IPS DF 6.9 (cell line): ENCODE measurements at places on chromosomes 1 and 21.

GRCh38 chr21:17139696-17140095 is 373.1 kb upstream of the CXADR start:
- DNase-seq = no peak

GRCh38 chr1:118896416-118896815 is 91.7 kb downstream of the TBX15 start:
- DNase-seq = no peak

DNA sequence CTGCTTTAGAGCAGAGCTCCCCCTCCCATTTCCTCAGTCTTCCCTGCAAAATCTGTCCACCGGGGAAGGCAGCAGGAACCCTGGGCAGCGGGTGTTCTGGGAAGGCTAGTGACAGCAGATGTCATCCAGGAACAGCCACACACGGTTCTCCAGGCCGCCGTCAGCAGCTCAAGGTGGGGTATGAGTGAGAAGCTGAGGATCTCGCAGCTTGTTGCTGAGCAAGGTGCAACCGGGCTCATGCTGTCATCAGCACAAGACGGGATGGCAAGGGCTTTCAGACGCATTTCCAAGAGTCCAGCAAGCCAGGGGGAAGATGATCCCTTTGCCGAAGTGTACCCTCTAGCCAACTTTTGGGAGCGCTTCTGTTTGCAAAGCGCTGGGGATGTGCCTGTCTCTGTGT is 23.0 kb upstream of the SPSB1 start:
- DNase-seq = no peak

DNA sequence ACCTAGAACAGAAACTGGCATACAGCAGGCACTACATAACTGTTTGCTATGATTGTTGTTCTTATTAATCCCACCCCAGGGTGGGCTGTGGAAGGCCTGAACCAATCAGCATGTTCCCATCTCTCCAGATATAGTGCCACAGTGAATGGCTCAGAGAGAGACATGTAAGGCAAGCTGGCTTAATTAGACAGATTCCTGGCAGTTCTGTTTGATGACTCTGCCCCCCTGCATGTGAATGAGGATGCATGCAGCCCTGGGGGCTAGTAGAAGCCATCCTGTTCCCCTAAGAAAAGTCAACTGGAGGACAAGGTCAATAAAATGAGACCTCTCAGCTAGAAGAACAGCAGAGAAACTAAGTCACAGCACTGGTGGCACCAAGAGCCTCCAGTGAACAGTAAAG is 130.3 kb downstream of the GLIS1 start:
- DNase-seq = no peak

DNA sequence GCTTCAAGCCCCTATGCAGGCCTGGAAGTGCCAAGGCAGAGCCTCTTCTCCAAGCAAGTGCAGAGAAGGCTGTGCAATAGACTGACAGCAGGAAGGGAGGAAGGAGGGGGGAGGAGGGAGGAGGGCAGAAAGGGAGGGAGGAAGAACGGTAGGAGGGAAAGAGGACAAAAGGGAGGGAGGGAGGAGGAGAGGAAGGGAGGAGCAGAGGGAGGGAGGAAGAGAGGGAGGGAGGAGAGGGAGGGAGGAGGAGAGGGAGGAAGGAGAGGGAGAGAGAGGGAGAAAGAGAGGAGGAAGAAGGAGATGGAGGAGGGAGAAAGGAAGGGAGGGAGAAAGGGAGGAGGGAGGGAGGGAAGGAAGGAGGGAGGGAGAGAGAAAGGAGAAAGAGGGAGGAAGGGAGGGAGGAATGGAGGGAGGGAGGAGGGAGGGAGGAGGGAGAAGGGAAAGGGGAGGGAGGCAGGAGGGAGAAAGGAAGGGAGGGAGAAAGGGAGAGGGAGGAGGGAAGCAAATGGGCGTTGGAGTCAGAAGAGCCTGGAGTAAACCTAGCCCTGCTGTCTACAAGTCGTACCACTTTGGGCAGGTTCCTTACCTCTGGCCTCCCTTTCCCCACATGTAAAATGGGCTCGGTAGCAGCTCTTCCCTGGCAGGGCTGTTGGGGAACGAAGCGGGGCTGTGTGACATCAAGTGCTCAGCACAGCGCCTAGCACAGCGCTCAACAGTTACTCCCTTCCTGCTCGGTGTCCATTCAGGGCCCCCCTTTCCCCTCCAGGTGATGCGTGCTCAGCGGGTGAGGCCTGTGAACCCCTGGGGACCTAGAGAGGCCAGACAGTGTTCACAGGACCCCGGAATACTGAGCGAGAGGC is 244.6 kb downstream of the NPHP4 start:
- no peak for DNase-seq

DNA sequence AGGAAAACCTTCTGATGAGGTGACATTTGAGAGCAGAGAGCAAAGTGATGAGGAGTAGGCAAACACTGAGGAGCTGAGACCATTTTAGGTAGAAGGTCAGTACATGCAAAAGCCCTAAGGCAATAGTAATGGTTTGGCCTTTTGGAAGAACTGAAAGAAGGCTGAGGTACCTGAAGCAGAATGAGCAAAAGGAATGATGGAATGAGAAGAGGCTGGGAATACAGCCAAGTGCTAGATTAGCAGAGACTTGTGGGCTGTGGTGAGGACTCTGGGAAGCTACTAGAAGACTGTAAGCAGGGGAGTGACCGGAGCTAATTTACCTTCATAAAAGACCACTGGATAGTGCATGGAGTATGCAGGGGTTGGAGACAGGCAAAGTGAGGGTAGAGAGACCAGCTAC is 77.9 kb downstream of the GFI1 start:
- DNase-seq = no peak

DNA sequence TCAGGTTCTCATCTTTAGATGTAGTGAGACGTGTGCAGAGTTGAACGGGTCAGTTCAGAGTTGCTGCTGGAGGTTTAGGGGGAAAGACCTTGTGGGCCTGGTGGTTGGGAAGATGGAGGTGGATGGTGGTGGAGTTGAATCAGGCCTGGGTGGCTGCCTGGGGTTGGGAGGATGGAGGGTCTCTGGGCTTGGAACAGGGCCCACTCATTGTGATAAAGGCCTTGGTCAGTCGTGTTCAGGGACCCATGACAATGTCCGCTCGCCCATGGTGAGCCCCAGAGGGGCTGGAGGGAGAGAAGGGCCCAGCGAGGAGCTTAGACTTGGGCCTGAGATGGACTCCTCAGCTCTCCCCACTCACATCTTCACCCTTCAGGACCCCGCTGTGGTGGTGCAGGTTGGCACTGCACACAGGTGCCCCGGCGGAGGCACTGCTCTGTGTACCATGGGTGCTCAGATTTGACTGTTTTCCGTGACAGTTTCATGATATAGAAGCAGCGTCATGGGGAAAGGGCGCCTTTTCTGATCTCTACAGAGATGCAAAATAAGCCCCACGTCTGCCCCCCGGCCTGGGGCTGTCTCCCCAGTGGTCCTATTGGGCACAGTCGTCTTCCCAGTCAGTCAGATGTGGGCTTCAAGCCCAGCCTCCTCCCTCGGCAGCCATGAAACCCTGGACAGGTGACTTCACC is 39.2 kb downstream of the DISP3 start:
- no peak for DNase-seq

DNA sequence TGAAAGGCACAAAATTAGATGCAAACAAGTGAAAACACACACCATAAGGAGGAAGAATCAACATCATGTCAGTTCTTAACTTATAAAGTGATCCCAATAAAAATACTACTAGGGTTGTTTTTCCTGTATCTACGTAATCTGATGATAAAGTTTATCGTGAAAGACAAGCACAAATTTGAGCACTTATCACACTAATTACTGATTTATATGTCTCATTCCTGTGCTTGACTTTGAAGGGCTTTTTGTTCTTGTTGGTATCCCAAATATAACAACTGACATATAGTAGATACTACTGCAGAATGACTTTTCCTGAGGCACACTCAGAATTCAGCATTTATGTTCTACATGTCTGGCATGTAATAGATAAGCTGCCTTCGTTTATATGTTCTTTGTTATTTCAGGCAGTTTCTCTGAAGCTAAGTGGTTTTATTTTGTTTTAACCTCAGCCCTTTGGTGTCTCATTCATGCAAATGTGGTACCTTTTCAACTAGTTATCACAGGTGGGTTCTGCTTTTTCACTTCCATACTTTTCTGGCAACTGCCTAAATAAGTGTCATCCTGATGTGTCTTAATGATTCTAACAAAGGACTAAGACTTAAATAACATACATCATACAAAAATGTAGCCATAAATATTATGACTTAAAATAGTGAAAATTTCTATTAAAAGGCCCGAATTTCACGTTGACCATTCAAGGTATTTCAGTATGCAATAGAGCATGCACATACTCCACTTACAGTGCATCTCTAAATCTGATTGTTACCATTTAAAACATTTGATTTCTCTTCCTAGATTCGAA is 73.2 kb downstream of the LRRC8C start:
- DNase-seq = no peak

- no peak for DNase-seq
Observed at GRCh38 chr1:192678099-192678498, 42.2 kb downstream of the RGS13 start.

- no peak for DNase-seq
Observed at GRCh38 chr1:172627702-172628101, 31.2 kb upstream of the FASLG start.

DNA sequence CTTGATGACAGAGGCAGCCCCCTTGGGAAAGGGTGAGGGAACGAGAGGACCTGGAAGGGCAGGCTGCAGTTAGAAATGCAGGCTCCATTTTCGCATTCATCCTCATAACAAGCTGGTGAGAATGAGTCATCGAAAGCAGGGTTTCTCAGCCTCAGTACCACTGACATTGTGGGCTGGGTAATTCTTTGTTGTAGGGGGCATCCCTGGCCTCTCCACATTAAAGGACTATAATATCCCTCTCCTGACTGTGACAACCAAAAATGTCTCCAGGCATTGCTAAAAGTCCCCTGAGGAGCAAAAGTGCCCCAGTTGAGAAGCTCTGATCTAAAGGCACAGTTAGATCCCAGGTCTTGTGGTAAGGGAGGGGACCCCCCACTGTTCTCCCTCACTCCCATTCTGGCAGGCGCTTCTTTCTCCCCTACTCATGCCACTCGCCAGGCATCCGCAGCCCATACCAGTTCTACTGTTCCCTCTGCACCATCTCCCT is 20.4 kb downstream of the KCNN3 start:
- DNase-seq = no peak

- peak; percentile 43 for DNase-seq
Observed at GRCh38 chr1:18217398-18218043, 109.9 kb downstream of the IGSF21 start.

DNA sequence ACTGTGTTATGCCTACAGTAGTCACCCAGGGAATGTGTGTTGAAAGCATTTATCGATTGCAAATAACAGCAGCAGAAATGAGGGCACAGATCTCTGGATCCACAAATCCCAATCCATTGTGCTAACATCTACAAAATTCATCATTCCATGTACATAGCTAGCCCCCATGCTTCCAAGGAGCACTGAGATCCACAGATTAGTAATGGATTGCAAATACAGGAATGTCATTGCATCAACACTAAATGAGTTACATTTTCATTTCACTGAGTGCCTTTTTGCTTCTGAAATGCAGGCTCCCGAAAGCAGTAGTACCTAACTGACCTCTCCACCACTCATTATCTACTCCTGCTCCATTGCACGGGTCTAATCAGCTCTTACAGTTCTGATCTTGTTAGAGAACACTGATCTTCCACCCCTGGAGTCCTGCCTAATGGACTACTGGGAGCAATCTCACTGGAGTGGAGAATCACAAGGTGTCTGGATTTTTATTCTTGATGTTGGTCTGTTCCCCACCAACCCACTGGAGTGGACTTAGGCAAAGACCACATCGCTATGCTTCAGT is 30.5 kb downstream of the ASTN1 start:
- no peak for DNase-seq

DNA sequence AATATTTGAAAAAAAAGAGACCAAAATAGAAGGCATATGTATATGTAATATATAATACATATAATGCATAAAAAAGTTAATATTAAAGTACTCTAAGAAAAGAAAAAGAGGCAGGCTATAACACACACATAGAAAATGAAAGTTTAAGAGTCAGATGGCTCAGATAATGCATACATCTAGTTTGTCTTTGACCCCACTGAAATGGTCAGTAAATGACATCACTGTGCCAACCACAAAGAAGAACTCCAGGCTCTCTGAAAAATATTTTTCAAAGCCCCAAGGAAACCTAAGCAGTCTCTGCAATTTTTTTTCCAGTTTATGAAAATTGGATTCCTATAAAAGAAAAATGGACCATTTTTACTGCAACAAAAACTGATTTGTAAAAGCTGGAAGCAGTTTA is 55.4 kb upstream of the SCYL3 start:
- DNase-seq = no peak

- DNase-seq = no peak
Observed at GRCh38 chr21:43025636-43026180, 49.9 kb downstream of the CBS start.

DNA sequence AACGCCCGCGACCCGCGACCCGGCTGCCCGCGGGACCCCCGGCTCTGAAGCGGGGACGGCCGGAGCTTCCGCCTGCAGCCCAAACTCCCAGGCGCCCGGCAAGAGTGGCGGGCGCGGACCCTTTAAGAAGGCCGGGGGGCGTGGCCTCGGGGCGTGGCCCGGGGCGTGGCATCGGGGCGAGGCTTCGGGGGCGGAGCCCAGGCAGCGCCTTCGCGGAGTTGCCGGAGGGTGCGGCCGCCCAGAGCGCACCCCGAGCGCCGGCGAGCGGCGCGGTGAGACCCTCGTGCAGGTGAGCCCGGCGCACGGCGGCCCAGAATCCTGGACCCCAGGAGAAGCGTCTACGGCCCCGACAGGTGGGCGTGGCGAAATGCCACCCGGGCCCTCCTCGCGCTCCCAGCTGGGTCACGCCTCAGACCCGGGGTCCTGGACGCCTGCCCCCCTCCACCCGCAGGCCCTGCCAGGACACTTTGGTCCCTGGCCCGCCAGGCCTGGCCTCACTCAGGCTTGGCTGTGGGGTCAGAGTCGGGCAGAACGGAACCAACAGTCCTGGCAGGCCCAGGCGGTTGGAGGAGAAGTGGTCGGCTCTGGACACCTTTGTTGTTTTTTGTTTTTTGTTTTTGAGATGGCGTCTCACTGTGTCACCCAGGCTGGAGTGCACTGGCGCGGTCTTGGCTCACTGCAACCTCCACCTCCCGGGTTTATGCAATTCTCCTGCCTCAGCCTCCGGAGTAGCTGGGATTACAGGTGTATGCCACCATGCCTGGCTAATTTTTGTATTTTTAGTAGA is 14.4 kb downstream of the RNF223 start:
- DNase-seq = no peak

DNA sequence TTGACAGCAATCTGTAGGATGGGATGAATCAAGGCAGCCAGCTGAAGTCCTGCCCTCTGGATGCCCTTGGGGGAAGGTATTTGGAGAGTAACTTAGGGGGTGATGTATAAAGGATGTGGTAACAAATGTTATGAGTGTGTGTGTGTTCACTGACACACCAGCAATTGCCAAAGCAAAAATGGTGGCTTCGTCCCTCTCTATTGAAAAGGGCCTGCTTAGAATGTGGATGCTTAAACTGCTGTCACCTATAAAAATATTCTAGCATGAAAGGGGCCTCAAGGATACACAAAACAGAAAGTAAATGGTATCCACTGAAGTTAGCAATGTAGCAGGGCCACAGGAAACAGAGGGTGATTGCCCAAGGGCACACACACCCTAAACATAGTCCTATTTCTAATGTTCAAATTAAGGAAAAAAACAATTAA is 15.1 kb upstream of the AIM2 start:
- no peak for DNase-seq
